ENCODE measurements at places on chromosomes 3 and 15. TPM values are rescaled to one million over a fixed set of nuclear protein-coding genes. Genes with fewer than 3 reads are reported as not detected.

PRTG gene
- total RNA-seq: 9.9 TPM

ITIH4 gene
- total RNA-seq: 0.65 TPM

CKMT1B gene
- total RNA-seq: 2.2 TPM

HTR3E gene
- total RNA-seq: not detected

PRRT3 gene
- 0.66 TPM for total RNA-seq

ANKUB1 gene
- not detected for total RNA-seq

FOXB1 gene
- total RNA-seq: not detected

ZBTB11 gene
- total RNA-seq: 7.8 TPM

MNS1 gene
- total RNA-seq: 2.7 TPM

ISY1 gene
- 18.2 TPM for total RNA-seq

DOCK3 gene
- total RNA-seq: 0.38 TPM

Data from A549 treated with ZK216348 at 1 μM for 4 hours (cell line).